Fibroblast of skin of abdomen (primary cell): ENCODE measurements at places on chromosomes 7 and 10.

DNA sequence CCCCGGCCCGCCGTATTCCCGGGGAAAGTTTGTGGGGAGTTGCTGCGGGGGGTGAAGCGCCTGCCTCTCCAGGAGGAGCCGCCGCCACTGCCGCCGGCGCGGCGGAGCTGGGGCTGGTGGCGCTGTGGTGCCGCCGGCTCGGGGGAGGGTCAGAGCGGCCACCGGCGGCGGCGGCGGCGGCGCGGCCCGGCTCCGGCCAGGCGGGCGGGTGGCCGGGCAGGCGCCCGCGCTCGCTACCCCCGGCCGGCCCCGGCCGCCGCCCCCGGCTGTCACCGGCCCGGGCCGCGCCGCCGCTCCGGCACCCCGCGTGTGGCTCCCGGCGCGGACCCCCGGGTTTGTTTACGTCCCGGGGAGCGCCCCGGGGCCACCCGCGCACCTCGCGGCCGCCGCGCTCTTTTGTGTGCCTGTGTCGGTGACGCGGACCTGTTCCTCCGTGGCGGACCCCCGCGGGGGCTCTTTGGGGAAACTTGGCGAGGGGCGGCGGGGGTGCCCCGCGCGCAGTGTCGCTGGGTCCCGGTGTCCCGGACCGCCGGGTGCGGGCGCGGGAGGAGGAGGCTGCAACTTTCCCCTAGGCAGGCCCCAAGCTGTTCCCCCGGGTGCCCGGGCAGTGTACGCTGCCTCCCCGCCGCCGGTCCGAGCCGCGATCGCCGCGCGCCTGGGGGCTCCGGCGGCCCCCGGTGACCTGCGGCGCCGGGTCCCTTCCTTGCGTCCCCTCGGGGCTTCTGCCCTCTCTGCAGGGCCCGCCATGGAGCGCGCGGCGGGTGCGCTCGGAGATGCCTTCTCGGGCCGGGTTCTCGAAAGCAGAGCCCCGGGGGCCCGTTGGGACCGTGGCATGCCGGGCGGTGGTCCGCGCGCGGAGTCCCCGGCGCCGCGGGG is 593 bp upstream of the CUX1 start:
- peak; percentile 31 for DNase-seq

DNA sequence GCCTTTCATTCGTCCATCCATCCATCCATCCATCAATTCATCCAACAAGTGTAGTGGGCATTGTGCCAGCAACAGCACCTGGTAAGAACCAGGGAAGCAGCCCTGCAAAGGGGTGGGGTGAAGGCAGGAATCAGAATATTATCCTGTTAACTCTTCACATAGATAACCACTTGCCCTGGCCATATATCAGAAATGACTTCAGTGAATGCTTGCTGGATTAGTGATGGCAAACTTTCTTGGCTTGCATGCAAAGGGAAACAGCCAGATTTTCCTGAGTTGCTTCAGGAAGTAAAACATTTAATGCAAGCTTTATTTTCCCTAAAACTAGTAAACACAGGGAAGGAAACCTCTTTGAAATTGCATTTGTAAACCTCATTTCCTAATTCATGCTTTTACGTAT is 743 bp downstream of the OR2A5 start:
- no peak for DNase-seq

GRCh38 chr7:72446131-72446530 is 34.0 kb upstream of the CALN1 start:
- DNase-seq, result no peak

DNA sequence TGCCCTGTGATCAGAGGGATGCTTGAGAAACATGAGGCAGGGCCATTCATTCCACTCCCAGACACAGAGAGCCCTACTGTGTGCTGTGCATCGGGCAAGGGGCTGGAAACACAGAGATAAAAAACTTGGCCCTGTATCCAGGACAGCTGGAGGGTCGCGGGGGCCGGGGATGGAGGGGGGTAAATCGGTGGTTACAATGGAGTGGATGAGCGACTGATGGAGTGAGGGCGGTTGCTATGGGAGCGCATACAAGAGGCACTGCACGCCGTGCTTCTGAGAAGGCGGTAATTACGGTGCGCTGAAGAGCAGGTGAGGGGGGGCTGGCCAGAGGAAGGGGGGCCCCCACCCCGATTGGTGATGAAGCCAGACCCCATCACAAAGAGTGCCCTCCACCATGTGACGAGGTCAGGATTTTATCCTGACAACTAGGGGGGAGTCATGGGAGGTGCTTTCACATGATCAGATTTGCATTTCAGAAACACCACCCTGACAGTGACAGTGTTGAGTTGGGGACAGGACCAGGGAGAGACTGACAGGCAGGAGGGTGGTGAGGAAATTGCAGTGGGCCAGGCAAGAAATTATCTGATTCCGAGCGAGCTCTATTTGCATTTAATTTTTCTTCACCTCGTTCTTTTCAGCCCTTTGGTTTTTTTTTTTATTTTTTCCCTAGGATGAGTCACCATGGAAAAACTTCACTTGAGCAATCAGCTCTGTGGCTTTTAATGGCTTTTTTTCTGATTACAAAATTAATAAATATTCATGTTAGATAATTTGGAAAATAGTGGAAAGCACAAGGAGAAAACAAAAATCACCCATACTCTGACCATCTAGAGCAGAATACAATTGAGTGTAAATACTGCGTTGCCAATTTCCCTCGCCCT is 7.8 kb downstream of the CPA5 start:
- peak; percentile 77 for DNase-seq

- DNase-seq, result no peak
Observed at GRCh38 chr10:97388152-97388551, 13.0 kb downstream of the RRP12 start.

GRCh38 chr10:48982584-48982983 is 42.9 kb upstream of the LRRC18 start:
- no peak for DNase-seq

- DNase-seq, result no peak
Observed at GRCh38 chr7:13035233-13035632, 347.8 kb downstream of the ARL4A start.

DNA sequence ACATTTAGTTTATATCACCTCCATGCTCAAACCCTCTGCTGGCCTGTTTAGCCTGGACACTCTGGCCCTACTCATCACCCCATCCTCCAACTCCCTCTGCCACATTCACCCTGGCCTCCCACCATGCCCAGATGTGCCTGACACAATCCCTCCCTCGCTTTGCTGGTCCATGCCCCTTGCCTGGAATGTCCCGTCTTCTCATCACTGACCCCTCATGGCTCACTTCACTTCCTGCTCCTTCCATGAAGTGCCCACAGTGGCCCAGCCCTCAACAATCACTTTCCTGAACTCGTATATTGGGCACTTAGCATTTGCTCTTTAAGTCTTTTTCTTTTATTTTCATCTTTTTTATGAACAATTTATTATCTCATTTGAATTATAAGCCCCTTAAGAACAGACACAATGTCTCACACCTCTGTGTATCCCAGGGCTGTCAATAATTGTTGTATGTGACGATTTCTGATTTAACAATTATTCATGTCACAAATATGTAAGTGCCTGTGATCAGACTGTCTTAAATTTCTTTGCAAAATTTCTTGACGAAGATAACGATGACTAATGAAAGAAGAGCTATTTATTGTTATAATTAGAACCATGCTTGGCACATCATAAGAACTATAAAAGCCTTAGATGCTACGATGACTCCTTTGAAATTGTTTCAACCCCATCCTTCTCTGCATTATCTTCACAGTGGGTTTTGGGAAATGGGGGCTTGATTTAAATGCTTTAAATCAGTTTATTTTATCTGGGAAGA is 209.9 kb upstream of the YAE1 start:
- peak; percentile 78 for DNase-seq

DNA sequence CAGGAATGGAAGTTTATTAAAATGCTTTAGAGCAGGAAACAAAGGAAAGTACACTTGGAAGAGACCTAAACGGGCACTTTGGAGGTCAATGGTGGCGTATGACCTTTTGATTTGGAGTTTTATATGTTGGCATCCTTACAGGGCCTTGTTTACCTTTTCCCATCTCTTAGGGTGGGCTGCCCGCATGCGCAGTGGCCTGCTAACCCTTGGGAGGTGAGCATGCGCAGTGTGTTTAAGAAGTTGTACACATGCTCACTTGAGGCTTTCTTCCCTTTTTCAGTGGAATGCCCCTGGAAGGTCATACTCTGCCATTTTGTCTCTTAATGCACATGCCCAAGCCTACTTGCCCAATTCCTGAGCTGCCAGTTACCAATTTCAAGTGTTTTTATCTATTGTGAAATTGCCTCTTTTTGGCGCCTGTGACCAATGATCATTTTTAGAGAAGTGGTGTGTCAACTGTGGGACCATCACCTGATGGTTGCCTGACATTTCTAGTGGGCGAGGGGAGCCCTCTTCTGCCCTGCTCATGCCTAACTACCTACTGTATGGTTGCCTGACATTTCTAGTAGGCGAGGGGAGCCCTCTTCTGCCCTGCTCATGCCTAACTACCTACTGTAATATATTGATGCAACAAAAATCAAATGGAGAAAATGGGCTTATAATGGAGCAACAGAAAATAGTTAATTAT is 138.0 kb downstream of the PPP1R9A start:
- DNase-seq, result peak; percentile 39

DNA sequence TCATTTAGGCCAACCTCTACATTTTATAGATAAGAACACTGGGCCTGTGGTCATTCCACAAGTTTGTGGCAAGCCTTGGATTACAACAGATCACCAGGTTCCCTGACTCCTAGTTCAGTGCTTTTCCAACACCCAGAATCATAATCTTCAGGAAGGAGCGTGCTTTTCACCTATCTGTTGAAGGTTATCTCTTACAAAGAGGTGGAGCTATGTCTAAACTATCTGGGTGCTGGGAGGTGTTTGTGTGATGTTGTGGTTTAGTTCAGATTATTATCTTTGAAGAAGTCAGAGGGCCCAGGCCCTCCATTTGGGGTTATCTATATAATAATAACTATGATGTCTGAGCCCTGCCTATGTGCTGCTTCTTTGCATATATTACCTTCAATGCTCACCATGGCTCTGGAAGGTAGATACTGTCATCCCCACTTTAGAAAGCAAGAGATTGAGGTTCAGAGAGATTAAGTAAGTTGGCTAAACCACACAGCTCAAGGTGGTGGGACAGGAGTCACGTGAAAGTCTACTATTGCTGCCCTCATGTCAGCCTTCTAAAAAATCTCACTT is 24.0 kb downstream of the IL2RA start:
- no peak for DNase-seq

GRCh38 chr7:32660936-32661335 is 165.6 kb downstream of the AVL9 start:
- no peak for DNase-seq

GRCh38 chr7:108659867-108660266 is 90.2 kb downstream of the DNAJB9 start:
- no peak for DNase-seq

DNA sequence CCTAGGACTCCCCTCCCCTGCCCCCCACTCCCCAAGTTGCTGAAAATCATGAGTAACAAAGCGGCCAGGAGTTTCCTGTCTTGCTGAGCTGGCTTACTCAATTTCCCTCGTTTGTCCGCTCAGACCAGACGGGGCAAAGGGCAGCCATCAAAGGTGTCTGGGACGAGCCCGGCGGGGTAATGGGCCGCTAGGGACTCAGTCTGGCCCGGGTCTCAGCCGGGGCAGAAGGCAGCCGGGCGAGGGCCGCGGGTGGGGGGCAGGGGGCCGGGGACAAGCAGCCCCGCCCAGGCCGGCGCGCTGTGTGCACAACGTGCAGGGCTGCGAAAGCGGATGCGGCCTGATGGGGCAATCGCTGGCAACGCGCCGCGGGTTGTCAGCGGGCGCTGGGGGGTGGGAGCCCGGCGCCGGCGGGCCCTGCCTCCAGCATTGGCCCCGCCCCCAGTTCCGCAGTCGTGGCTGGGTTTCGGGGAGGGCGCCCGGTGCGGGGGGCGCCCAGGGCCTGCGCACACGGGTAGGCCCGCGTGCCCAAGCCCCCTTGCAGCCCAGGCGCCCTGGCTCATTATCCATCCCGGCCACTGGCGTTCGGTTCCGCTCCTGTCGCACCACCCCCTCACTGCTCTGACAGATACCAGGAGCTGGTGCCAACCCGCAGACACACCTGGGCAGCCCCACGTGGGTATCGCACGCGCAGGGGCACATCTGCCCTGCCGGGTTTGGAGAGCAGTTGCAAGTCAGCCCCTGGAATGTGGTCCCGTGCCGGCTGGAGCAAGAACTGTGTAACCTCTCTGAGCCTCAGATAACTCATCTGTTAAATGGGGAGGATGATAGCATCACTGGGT is 35.1 kb downstream of the DNAJB12 start:
- DNase-seq, result peak; percentile 96
